ENCODE measurements at places on chromosomes 1 and 21.

- no peak for DNase-seq
Observed at GRCh38 chr1:58896246-58897183, 112.7 kb upstream of the JUN start.

- DNase-seq, result no peak
Observed at GRCh38 chr1:206540044-206540780, 32.9 kb downstream of the RASSF5 start.

DNA sequence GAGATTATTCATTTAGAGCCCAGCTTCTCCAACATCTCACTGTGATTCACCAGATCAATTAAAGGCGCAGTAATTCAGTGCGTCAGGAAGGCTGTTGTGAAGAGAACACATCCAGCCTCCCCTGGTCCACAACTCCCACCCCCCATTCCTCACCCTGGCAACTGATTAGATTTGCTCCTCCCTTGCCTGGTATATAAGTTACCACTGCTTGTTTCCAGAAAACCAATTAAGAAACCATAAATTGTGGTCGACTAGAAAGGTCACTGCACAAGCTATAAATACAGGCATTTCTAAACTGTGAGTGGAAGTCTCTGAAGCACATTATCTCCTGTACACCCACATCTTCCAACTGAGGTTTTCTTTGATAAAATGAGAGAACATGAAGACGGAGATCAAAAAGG, 41.9 kb downstream of the FAM163A start:
- no peak for DNase-seq

DNA sequence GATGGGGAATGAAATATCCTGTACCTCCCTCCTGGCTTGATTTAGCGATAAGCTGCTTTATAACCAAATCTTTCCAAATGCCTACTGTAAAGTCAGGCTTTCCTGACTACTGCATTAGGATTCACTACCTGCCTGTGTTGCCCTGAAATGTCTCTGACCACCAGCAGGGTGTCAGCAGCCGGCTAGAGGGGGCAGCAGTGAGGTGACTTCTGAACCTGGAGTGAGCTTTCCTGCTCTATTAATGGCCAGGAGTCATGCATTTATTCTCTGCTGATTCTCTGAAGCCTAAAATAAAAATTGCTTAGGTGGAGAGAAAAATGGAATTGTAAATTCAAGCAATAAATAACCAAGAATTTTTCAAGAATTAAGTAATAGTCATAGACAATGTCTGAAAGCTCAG, 2.5 kb downstream of the BACE2 start:
- no peak for DNase-seq

- DNase-seq, result no peak
Observed at GRCh38 chr1:16615253-16616252, 2.2 kb upstream of the NBPF1 start.

- DNase-seq, result no peak
Observed at GRCh38 chr1:27912429-27912828, 22.4 kb upstream of the SMPDL3B start.
